ENCODE measurements at places on chromosomes 3 and 15.

GRCh38 chr15:35211240-35211902 is 126.3 kb upstream of the NANOGP8 start:
- no peak for DNase-seq

- DNase-seq, result no peak
Measured at GRCh38 chr15:42721016-42721415, 15.9 kb downstream of the CDAN1 start.

- no peak for DNase-seq
Measured at GRCh38 chr3:139675327-139675726, 2.4 kb downstream of the NMNAT3 start.

- no peak for DNase-seq
Measured at GRCh38 chr3:32956750-32957570, 5.5 kb downstream of the CCR4 start.

DNA sequence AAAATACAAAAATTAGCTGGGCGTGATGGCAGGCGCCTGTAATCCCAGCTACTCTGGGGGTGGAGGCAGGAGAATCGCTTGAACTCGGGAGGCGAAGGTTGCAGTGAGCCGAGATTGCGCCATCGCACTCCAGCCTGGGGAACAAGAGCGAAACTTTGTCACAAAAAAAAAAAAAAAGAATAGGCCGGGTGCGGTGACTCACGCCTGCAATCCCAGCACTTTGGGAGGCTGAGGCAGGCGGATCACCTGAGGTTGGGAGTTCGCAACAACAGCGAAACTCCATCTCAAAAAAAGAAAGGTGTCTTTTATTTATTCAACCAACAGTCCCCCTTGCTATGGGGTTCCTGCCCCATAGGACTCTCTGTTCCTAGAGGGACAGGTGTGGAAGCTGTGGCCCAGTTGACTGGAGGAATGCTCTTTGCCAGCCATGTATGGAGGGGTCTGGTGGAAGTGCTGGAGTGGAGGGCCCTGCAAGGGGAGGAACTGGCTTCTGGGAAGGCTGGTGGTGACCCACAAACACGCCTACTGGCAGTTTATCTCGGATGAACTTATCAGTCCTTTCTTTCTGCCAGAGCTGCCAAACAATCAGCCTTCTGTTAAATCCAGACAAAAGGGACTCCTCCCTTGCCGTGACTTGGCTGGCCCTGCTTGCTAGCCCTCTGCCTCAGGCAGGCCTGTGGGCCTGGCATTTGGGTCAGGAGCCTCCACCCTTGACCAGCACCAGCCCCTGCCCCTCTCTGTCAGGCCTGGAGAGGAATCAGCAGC is 4.6 kb upstream of the DAG1 start:
- DNase-seq, result no peak

DNA sequence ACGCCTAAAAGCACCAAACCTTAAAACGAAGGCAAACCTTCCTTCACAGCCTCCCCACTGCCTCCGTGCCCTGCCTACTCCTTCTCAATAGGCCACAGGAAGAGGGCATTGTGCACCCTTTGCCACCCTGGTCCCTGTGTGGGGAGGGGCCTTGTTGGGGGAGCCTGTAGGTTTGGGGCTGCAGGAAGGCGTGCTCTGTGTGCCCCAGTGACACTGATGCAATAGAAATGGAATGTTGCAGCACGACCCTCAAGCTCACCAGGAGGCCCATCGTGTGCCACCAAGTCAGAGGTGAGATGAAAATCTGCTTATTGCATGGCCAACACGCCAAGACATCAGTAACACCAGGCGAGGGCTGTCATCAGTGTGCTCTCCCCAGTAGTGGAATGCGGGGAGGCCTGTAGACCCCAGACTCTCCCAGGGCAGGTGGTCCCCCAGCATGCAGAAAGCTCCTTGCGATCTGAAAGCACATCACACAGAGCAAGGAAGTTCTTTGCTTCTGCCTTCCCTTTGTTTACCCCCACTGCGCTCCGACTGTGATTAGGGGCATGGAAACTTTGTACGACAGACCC is 86.2 kb downstream of the ASB7 start:
- DNase-seq, result no peak

Data from stimulated activated CD8-positive, alpha-beta memory T cell treated with anti-CD3 and anti-CD28 coated beads, Interleukin-15, amount 100 ng/mL, for 24 hours (primary cell).